Epithelial cell of alveolus of lung (primary cell): ENCODE measurements at places on chromosomes 5 and 9. TPM values are rescaled to one million over a fixed set of nuclear protein-coding genes. Genes with fewer than 3 reads are reported as not detected.

GHR gene
- 3.2 and 17.7 TPM in 2 replicates for total RNA-seq

ZNF169 gene
- total RNA-seq: 0.91 and 3.6 TPM in 2 replicates

NCS1 gene
- 22.8 and 57.9 TPM in 2 replicates for total RNA-seq

UGT3A2 gene
- total RNA-seq: not detected in 2 replicates

PDGFRB gene
- total RNA-seq: 102 and 136 TPM in 2 replicates

IRX1 gene
- 1.7 TPM in 1 of 2 replicates, not detected in the other for total RNA-seq

NNT gene
- total RNA-seq: 29.9 and 45.4 TPM in 2 replicates
